ENCODE measurements at places on chromosomes 11 and 22.

DNA sequence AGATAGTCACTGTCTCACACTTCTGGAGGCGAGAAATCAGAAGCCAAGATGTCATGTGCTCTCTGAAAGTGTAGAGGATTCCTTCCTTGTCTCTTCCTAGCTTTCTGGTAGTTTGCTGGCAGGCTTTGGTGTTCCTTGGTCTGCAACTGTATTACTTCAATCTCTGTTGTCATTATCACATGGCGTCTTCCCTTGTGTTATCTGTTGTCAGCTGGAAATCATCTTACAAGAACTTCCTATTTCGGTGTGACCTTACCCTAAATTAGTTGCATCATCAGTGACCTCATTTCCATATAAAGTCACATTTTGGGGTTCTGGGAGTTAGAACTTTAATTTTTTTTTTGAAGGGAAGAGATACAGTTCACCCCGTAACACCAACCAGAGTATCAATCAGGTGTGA lies 3.3 kb upstream of the LIN7C start:
- DNase-seq, result no peak

GRCh38 chr11:1157645-1158591 lies at the start of gene MUC5AC:
TSS of gene MUC5AC (plus strand) at chr11:1157953. CDS start at chr11:1158000, 47 bp downstream.
- no peak for DNase-seq

- DNase-seq, result no peak
These were observed 100.1 kb downstream of the KCNQ1OT1 start for GRCh38 chr11:2599561-2600189.

- DNase-seq, result no peak
These were observed 1.5 kb downstream of the KREMEN1 start for GRCh38 chr22:29074276-29074772.

- no peak for DNase-seq
These were observed 35.1 kb upstream of the PRSS23 start for GRCh38 chr11:86765203-86765602.

Measured in right cardiac atrium (tissue), 5 donors.